ENCODE measurements at places on chromosomes 12 and 14.

DNA sequence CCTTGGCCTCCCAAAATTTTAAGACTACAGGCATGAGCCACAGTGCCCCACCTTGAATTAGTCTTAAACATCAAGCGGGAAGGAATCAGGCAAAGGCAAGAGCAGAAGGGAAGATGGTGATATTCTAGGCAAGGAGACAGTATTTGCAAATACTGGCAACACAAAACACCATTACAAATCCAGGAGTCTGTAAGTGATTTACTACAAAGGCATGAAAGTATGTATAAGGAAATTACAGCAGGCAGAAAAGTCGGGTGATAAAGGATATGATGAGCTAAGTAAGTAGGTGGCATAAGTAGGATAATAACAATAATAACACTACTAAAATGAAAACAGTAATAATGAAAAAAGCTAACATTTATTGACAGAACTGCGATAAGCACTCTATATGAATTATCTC lies 28.5 kb downstream of the FMNL3 start:
- H3K4me1 ChIP-seq: peaks cover 57% of the 10 kb centered on the region
- no peak for DNase-seq
- peaks cover 9% of the 10 kb centered on the region for H3K36me3 ChIP-seq
- H3K27ac ChIP-seq: no peak overlapping the region

GRCh38 chr14:76430475-76430980 lies 54.6 kb downstream of the ESRRB start:
- no peaks in the 10 kb centered on the region for H3K4me1 ChIP-seq
- H3K36me3 ChIP-seq: no peaks in the 10 kb centered on the region
- no peak for DNase-seq
- peaks cover 67% of the 10 kb centered on the region for H3K27me3 ChIP-seq

DNA sequence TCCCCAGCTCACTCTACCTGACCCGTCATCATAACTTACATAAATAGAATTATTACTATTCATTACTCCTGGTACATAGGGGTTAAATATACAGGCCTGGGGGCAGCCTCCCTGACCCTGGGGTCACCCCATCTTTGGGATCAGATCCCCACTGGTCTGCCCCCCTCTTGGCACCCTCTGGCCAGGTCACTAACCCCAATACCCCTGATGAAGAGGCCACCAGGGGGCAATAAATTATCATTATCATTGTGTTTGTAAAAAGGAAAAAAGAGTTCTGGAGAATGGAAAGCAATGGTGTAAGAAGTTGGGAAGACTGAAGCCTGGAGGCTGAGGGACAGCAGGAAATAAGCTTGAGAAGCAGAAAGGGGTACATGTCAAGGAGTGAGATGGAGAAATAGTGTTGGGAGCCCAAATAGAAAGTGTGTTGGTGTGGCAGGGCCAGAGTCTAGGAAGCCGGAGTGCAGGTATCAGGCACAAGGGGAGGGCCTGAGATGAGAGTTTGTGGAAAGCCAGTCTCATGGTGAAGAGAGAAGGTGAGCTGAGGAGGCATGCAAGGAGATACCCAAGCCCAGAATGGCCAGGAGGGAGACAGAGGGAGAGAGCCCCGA lies 6.1 kb upstream of the AAAS start:
- no peak overlapping the region for H3K27ac ChIP-seq
- H3K36me3 ChIP-seq: peaks cover 5% of the 10 kb centered on the region
- no peaks in the 10 kb centered on the region for H3K27me3 ChIP-seq
- no peak overlapping the region for H3K4me3 ChIP-seq
- no peak for DNase-seq

- H3K27ac ChIP-seq: no peak overlapping the region
- H3K36me3 ChIP-seq: no peaks in the 10 kb centered on the region
- H3K27me3 ChIP-seq: no peaks in the 10 kb centered on the region
- no peak overlapping the region for H3K4me3 ChIP-seq
- no peak for DNase-seq
These were observed 289.8 kb downstream of the GRIN2B start for GRCh38 chr12:13691598-13691997.

DNA sequence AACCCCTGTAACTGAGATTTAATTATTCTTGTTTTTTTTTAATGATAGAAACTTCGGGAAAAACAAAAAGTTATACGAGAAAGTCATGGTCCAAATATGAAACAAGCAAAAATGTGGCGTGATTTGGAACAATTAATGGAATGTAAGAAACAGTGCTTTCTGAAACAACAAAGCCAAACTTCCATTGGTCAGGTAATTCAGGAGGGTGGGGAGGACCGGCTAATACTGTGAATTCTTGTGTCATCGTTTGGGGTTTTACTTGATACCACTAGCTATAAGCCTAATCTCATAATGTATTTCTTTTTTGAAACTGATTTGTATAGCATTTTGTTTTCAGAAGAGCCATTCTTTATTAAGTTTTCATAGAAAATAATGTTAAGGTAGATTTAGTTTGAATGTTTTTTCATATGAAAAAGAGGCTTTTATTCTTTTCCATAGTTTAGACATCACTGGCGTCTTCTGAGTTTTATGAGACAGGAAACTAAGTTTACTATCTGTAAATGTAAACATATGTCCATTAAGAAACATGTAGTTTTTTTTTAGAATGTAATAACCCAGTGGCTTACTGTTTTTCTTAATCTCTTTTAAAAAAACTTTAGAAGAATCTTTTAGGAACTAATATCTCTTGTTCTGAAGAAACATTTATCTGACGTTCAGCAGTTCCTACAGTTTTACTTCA lies 62.9 kb upstream of the ATP2A2 start:
- no peak for DNase-seq
- H3K36me3 ChIP-seq: no peaks in the 10 kb centered on the region
- H3K27ac ChIP-seq: no peak overlapping the region
- H3K4me3 ChIP-seq: no peak overlapping the region
- no peaks in the 10 kb centered on the region for H3K27me3 ChIP-seq

DNA sequence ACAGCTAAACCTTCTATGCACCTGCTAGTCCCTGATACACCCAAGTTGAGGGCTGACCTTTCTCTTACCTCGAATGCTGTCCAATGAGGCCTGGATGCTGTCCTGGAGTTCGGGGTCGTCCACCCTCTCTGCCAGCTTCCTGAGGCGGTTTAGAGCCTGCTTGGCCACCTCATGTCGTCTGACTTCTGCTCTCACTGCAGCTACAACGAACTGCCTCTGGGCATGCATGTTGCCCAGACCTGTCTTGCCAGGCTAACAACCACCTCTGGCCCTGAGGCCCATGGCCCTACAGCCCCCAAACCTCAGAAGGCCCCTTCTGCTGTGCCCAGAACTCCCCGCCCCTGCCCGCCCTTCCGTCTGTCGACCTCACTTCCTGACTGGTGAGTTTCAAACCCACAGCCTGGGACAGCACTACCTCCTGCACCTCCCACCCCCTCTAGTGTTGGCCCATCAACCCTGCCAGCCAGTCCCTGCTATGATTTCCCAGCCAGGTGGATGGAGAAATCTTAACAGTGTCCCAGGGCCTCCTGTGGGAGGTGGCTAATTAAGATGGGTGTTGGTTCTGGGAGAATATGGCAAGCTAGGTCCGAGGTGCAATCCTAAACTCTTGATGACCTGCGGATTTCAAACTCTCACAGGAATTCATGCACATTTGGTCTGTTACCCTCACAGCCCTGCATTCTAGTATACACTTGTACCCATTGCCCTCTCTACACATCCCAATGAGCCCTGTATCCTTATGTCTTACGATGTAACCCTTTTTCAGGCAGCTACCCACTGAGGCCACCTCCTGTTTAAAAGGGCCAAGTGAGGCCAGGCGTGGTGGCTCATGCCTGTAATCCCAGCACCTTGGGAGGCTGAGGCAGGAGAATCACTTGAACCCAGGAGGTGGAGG lies 2.7 kb upstream of the TSPAN31 start:
- peak overlapping the region; percentile 88 for H3K27ac ChIP-seq
- peaks cover 59% of the 10 kb centered on the region for H3K4me1 ChIP-seq
- H3K4me3 ChIP-seq: peak overlapping the region; percentile 83
- DNase-seq: peak; percentile 64
- no peaks in the 10 kb centered on the region for H3K27me3 ChIP-seq
- H3K36me3 ChIP-seq: peaks cover 35% of the 10 kb centered on the region

- H3K4me1 ChIP-seq: no peaks in the 10 kb centered on the region
- peaks cover 6% of the 10 kb centered on the region for H3K27me3 ChIP-seq
- no peak overlapping the region for H3K4me3 ChIP-seq
- no peaks in the 10 kb centered on the region for H3K36me3 ChIP-seq
These were observed 14.5 kb downstream of the SLC35F4 start for GRCh38 chr14:57851354-57851753.

DNA sequence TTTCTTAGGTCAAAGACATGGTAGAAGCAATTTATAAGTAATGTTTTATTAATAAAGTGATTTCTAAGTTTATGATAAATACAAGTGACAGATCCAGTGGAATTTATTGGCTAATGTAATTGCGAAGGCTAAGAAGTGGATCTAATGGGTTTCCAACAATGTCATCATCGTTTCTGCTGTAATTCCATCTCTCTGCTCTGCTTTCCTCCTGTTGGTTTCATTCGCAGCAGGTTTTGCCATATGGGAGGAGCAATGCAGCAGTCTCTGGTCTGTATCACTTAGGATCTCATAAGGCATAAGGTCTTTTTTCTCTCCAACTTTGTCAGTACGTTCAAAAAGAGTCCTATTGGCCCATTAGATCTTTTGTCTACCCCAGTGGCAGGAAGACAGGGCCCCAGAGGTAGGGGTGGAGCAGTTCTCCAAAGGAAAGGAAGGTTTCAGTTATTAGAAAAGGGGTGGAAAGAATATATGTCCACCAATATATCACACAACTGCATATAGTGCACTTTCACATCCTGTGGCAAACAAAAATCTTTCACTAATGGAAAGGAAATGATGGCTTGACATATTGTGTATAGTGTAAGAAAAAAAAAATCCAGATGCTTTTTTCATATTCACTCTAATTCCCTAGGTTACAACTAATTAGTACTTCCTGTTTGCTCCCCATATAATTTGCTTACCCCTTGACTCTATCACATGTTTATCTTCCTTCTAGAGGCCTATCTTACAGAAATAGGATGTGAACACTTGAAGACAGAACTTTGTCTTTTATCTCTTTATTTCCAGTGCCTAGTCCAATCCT lies 451.3 kb downstream of the ZFP36L1 start:
- no peaks in the 10 kb centered on the region for H3K36me3 ChIP-seq
- no peaks in the 10 kb centered on the region for H3K27me3 ChIP-seq
- no peak for DNase-seq
- peaks cover 9% of the 10 kb centered on the region for H3K4me1 ChIP-seq
- no peak overlapping the region for H3K4me3 ChIP-seq

DNA sequence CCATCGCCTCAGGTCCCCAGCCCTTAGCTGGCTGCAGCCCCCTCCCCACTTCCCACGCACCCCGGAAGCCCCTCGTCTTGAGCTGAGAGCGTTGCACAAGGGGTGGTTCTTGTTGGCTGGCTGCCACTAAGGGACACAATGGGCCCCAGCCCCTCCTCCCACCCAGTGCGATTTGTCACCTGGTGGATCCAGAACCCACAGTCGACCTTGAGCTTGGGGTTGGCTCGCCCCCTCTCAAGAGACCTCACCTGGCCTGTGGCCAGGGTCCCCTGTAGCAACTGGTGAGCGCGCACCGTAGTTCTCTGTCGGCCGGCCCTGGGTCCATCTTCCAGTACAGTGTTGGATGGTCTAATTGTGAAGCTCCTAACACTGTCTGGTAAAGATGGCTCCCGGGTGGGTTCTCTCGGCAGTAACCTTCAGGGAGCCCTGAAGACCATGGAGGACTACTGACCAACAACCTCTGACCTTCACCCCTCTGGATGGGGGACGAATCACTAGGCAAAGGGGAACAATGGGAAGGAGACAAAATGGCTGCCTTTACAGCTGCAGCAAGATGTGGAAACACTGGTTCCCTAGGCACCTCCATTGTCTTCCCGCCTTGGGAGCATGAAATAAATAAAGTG lies 6.6 kb downstream of the PHB2 start:
- H3K4me3 ChIP-seq: no peak overlapping the region
- H3K27ac ChIP-seq: no peak overlapping the region
- no peaks in the 10 kb centered on the region for H3K27me3 ChIP-seq
- peaks cover 55% of the 10 kb centered on the region for H3K36me3 ChIP-seq
- H3K4me1 ChIP-seq: peaks cover 47% of the 10 kb centered on the region
- no peak for DNase-seq

- peaks cover 32% of the 10 kb centered on the region for H3K36me3 ChIP-seq
- no peak overlapping the region for H3K4me3 ChIP-seq
These were observed 11.7 kb upstream of the ANKLE2 start for GRCh38 chr12:132773077-132773955.

DNA sequence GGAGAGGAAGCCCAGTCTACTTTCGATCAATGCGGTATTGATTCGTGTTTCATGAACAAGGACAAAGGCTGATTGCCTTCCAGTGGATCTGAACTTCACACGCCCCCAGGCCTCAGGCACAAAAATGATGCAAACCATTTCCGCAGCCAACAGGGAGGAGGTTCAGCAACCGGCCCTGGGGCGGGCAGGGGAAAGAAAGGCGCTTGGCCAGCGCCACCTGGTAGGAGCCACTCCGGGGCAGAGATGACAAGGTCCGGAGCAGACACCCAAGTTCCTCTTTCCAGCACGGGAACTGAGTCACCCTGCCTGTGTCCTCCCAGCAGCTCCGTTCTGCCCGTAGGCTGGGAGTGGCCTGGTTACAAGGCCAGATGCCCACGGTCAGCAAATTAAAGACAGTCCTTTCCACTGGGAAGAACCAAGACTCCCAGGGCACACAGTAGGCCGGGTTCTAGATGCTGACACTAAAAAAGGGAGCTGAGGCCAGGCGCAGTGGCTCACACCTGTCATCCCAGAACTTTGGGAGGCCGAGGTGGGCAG lies 136.3 kb downstream of the SCARB1 start:
- no peak overlapping the region for H3K4me3 ChIP-seq
- no peaks in the 10 kb centered on the region for H3K36me3 ChIP-seq
- no peak overlapping the region for H3K27ac ChIP-seq
- H3K4me1 ChIP-seq: no peaks in the 10 kb centered on the region

DNA sequence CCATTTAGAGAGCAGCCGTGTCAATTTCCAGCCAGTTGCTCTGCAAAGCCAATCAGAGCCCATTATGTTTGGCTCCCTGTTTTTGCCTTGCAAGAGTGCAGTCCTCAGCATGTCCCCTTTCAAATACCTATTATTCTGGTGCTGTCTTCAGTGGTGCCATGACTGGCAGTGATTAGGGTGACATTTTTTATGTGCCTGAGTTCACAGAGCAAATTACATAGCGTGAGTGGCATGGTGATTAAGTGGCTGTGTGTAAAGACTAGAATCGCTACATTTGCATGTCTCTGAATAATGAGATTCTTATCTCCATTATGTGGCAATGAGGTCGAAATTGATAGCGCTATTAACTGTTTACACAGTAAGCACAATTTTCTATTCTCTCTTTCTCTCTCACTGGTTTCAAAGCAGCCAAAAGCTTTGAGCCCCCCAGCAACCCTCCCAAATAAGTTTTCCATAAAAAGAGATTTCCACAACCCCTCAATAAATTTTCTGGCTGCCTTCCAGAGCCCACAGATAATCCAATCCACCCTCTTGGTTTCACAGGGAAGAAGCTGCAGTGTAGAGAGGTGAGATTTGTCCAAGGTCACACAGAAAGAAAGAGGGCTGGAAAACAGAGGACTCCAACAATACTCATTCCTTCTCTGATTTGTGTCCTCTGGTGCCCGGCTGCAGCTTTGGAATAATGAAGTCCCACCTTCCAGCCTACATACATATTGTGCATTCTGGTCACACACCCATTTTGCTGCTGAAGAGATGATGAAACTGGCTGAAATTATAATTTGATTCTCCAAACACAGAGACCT lies 58.8 kb upstream of the NUDT4 start:
- no peaks in the 10 kb centered on the region for H3K4me1 ChIP-seq
- DNase-seq: no peak
- no peak overlapping the region for H3K27ac ChIP-seq
- H3K36me3 ChIP-seq: no peaks in the 10 kb centered on the region
- H3K27me3 ChIP-seq: no peaks in the 10 kb centered on the region

Data from central memory CD8-positive, alpha-beta T cell (primary cell).